ENCODE measurements at places on chromosomes 2 and 18. TPM values are rescaled to one million over a fixed set of nuclear protein-coding genes. Genes with fewer than 3 reads are reported as not detected.

GRCh38 chr2:29981402-29981801 is 60.0 kb upstream of the ALK start:
- no peak for DNase-seq

DNA sequence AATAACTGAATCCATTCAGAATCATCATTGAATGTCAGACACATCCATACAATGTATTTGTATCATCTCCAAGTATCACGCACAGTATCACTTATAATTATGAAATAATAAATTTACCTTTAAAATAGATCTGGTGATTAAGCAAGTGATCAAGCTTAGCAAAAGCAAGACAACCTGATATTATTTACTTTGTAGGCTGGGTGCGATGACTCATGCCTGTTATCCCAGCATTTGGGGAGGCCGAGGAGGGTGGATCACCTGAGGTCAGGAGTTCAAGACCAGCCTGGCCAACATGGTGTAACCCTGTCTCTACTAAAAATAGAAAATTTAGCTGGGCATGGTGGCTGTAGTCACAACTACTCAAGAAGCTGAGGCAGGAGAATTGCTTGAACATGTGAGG is 421.0 kb upstream of the NETO1 start:
- DNase-seq, result no peak

DNA sequence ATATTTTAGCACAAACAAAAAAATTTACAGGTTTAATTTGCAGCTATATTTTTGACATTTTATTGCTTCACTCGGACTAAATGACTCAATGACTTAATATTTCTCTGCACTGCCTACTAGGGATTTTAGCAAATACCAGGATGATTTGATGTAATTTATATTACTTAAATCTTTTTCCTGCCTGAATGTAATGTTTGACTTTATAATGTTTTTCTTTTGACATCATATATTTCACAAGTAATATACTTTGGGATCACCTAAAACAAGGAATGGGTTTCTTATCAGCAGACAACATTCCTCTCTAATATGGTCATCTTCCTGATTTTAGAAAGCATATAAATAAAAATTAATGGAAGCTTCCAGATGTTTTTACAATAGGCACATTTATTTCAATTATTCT is 253.2 kb upstream of the EPC2 start:
- DNase-seq, result no peak

- no peak for DNase-seq
These were observed 42.0 kb downstream of the SPC25 start for GRCh38 chr2:168848225-168848624.

DNA sequence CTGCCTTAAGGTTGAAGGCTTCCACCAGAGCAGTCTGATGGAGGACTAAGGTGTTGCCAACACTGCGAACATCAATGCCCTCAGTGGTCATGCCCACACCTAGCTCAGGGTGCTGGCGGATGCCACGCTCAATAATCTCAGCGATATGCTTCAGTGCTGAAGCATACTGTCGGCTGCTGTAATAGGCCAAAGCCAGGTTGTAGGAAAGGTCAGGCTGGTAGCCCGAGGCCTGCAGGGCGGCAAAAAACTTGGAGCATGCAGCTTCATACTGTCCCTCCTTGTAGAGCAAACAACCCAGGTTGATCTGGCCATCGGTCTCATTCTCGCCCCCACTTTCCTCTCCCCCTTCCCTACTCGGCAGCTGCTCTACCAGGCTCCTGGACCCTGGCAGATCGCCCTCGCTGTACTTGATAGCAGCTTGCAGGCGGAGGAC is 159.4 kb downstream of the AGPS start:
- no peak for DNase-seq

- no peak for DNase-seq
These were observed at the start of gene CD207 for GRCh38 chr2:70835643-70836042. Gene CD207, minus strand, starts transcription at chr2:70835816. Its CDS starts 40 bp downstream, at chr2:70835776.

GRCh38 chr2:199875400-199875799 is 24.4 kb upstream of the FTCDNL1 start:
- no peak for DNase-seq

GRCh38 chr18:13407484-13407883 is 188.9 kb downstream of the LDLRAD4 start:
- no peak for DNase-seq

- DNase-seq, result no peak
These were observed 442.9 kb upstream of the HNRNPA3 start for GRCh38 chr2:176769499-176770370.

- DNase-seq, result no peak
These were observed 1348.6 kb upstream of the ACVR2A start for GRCh38 chr2:146496248-146496647.

DNA sequence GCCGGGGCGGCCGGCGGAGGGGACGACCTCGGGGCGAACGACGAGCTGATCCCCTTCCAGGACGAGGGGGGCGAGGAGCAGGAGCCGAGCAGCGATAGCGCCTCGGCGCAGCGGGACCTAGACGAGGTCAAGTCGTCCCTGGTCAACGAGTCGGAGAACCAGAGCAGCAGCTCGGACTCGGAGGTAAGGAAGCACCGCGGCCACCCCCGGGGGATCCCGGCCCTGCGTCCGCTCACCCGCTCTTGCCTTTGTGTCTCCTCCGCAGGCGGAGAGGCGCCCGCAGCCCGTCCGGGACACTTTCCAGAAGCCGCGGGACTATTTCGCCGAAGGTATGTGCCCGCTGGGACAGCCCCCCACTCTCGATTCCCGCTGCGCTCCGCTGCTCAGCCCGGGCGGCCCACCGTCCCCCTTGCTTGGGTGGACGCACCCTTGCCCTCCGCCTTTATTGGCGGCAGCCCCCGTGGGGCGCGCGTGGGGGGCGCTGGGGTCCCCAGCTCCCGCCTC is 611 bp downstream of the TCF7L1 start:
- peak; percentile 71 for DNase-seq

DNA sequence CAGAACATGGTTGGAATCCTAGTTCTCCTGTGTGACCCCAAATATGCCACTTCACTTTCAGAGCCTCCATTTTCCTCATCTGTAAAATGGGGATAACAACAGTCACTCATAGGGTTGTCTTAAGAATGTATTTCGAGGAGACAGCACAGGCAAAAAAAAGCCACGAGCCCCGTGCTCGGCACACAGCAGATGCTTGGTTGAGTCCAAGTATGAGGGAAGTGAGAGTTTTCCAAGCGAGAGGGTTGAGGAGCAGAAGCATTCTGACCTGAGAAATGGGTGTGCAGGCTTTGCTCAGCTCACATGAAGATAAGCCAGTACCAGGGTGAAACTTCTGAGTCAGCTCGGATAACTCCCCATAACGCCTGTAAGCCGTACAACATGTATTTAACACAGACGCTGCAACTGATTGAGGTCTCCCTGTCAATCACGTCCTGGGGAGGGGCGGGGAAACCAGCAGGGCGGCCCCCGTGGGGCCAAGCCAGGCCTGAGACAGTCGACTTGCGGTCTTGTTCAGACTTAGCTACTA is 23.0 kb upstream of the ODC1 start:
- no peak for DNase-seq

DNA sequence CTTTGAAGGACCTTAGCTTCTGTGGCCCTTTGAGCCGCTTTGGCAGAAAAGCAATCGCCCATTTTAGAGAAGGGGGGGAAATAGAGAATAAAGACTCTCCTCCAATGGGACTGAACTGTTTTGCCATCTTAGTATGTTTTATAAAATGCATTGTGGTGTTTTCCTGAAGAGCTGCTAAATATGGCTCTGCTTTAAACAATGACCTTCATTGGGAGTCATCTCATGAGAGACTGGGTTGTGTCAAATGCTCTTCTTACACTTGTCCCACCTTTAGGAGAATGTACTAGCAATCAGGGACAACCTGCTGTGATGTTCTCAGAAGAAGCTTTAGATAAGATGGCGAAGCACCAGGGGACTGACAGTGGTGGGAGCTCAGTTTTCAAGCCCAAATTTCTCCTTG is 418.9 kb upstream of the POU3F3 start:
- DNase-seq, result no peak

- no peak for DNase-seq
These were observed 772.2 kb upstream of the CHAC2 start for GRCh38 chr2:52995424-52995823.

- no peak for DNase-seq
These were observed 1.1 kb upstream of the LIPG start for GRCh38 chr18:49560624-49561288.

GRCh38 chr2:43133708-43134570 is 92.5 kb downstream of the ZFP36L2 start:
- DNase-seq, result peak; percentile 92

- peak; percentile 56 for DNase-seq
These were observed 63.5 kb upstream of the TTN start for GRCh38 chr2:178870703-178871102.

DNA sequence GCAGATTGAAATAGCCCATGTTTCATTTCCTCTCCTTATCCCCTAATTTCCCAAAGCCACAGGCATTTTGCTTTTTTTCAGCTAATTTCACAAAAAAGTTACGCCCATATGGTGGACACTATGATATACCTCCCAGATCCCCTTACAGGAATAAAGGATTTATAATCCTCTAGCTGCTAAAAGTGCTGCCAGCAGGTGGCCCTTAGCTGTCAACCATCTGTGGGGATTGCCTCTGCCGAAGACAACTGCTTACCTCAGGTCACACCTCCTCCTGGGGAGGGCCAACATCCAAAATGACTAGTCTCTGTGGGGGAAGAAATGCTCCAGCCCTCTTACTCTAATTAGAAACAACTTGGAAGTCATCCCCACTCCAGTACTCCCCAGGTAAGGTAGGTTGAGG is 61.0 kb upstream of the EPB41L3 start:
- DNase-seq, result no peak

DNA sequence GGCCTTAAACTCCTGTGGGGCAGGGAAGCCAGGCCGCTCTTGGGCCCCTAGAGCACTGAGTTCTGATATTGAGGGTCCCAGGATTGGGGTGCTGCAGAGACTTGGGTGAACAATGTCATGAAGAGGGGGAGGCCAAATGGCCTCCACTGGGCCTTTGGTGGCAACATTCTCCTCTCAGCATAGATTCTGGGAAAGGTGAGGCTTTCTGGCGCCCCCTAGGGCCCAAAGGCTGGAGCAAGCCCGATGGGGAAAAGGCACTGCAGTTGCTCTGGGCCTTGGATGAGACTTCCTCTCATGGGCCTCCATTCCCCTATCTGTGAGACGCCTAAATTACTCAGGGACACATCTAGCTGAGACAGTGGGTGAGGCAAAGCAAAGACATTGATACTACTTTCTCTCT is 84.8 kb downstream of the ACAA2 start:
- DNase-seq, result peak; percentile 81

DNA sequence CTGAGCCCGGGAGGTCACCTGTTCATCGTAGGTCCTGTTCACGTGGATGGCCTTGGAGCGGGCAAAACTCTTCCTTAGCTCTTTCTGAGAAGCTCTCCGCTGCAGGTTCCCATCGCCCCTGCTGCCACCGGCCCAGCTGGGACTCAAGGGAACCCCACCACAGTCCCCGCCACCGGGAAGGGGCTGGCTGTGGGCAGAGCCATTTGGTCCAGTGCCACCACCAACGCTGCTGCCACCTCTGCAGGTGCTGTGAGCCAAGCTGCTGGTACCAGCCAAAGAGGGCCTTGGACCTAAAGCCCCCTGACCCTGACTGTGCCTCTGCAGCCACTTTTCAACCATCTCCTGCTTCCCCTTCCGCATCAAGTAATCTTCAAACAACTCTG is 586 bp downstream of the PDE11A start:
- DNase-seq, result no peak

DNA sequence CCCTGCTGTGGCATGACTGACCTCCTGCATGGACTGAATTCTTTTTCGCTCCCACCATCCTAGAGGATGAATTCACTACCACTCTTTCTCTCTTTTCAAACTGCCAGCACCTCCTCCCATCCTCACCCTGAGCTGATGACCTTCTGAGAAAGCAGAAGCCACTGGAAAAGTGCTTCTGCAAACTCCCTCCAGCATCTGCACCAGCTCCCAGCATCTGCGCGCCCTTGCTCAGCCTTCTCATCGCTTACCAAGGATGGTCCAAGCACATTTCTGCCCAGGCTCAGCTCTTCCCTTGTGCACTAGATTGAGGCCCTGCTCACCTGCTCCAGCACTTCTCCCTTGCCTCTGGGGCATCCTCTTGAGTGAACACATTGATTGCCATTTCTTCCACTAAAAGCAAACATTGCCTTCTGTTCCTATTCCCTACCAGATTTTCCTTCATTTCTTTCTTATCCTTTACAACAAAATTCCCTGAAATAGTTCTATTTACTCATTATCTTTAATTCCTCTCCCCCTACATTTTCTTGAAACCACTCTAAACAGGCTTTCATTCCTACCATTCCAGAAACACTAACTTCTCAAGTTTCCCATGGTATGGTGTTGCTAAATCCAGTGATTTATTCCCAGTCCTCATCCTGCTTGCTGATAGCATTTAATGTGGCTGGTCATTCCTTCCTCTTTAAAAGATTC is 42.7 kb upstream of the IL1RL1 start:
- DNase-seq, result no peak

DNA sequence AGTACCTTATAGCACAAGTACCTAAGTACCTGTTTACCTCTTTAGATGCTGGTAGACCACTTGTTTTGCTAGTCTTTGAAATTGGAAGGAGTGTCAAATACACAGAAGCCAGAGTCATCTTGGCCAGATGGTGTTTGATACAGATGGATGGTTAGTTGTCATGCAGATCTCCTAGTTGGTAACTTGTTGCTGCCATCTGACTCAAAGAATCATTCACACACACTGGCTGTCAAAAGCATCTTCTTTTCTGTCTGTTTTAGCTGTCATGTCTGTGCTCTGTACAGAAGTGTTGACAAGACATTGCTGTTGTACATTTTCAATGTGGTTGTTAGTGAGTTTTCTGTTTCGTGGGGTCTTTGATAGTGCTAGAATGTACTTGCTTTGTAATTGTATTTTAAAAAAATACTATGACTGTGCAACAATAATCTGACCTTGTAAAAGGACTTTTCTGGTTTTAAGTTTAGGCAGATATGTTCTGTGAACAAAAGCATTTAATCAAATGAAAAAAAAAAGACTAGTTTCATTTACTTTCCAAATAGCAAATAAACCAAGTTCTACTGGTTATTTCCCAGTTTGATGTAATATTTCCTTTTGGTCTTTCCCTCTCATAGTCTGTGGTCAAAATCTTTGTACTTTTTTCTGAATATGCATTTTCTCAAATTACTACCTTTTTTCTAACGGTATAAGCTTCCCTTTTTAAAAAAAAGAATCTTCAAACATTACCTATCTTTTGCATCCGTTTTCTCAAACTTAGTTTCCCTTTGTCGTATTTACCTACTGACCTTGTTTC is 39.9 kb downstream of the TANK start:
- no peak for DNase-seq

- no peak for DNase-seq
These were observed 277.9 kb upstream of the HS6ST1 start for GRCh38 chr2:128596396-128597120.

ITPRIPL1 gene
- total RNA-seq, result 51.4 TPM

ECEL1 gene
- total RNA-seq, result not detected

DSG1 gene
- not detected for total RNA-seq

ASPRV1 gene
- total RNA-seq, result 1.4 TPM

PRKRA gene
- total RNA-seq, result 52.4 TPM

DRC1 gene
- total RNA-seq, result not detected

HOXD13 gene
- not detected for total RNA-seq

ZC3H6 gene
- 4.9 TPM for total RNA-seq

KCNS3 gene
- total RNA-seq, result not detected

KLF7 gene
- total RNA-seq, result 12.6 TPM

CHRNA1 gene
- total RNA-seq, result not detected
